GM10248 (cell line): ENCODE measurements at places on chromosomes 2 and 18.

GRCh38 chr2:203018181-203018580, 3.5 kb downstream of the NBEAL1 start:
- no peak for DNase-seq

DNA sequence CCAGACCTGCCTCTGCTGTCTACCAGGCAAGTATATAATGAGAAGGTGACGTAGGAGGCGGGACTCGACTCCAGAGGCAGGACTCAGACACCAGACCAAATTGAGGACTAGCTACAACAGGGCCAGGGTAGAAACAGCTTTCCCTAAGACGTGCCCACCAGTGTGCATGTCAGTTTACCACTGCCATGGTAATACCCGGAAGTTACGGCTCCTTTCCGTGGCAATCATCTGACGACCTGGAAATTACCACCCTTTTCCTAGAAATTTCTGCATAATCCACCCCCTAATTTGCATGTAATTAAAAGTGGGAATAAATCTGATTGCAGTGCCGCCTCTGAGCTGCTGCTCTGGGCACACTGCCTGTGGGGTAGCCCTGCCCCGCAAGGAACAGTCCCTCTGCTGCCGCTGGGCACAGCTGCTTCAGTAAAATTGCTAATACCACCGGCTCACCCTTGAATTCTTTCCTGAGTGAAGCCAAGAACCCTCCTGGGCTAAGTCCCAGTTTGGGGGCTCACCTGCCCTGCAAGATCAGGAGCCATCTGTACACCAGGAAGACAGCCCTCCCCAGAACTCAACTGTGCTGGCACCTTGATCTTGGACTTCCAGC, 59.1 kb downstream of the ODC1 start:
- DNase-seq: no peak

- peak; percentile 24 for DNase-seq
These were observed 32.1 kb downstream of the PLEKHM3 start for GRCh38 chr2:207993151-207993763.

DNA sequence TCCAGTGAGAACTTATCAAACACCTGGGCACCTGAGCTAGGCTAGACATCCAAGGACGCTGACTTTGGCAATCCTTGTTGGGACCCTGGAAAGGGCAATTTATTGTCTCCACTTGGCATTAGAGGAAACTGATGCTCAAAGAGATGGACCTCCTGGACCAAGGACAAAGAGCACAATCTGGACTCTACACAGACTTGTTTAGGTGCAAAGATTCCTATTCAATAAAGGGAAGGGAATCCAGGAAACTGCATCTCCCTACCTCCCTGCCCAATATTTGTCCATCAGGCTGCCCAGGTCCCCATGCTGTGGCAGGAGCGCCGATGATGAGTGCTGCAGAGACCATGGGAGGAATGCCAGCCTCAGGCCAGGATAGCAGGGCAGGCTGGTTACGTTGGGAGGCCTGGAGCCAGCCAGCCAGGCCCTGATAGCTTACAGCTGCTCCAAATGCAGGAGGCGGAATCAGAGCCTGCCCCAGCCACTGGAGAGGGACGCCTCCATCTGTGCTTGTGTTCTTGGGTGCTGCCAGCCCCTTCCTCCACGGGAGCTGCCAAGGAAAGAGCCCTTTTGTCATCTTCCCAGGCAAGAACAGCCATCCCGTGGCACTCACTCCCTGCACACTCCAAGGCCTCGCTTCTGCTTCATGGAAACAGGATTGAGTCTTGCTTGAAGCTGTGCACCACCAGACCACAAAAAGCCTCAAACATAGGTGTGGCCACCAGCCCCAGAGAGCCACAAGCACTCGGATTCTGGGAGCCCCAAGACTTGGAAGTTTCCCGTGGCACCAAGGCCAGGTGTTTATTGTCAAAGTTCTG, 60.0 kb downstream of the HS1BP3 start:
- no peak for DNase-seq

DNA sequence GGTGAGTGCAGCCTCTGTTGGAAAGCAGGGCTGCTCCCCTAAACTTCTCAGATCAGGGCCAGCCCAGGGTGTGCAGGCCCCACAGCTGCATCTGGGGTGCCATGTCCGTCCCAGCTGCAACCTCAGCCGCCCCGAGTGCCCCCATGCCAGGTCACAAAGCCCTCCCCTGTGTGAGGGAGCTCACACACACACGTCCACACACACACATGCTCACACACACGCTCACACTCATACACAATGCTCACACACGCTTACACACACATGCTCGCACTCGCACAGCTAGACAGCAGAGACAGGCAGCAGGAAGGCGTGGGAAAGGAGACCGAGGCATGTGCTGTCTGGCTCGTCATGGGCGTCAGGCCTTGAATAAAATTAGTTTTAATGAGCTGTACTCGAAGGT, 55.4 kb downstream of the ADI1 start:
- DNase-seq: no peak

DNA sequence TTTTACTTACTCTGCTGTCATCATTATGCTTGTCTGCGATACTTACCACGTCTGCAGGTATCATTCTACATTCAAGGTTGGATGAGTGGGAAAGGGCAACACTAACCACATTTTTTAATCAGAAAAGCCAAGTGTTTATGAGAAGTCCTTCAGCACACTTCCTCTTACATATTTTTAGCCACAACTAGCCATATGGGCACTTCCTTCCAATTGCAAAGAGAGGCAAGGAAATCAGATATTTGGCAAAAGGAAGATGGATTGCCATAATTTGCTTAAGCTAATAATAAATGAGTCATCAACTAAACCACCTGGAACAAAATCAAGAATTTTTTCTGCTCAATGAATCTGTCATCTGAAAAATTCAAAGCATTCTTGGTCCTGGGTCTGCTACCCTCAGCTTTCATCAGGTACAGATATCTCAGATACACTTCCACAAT, 16.7 kb upstream of the MRO start:
- no peak for DNase-seq

DNA sequence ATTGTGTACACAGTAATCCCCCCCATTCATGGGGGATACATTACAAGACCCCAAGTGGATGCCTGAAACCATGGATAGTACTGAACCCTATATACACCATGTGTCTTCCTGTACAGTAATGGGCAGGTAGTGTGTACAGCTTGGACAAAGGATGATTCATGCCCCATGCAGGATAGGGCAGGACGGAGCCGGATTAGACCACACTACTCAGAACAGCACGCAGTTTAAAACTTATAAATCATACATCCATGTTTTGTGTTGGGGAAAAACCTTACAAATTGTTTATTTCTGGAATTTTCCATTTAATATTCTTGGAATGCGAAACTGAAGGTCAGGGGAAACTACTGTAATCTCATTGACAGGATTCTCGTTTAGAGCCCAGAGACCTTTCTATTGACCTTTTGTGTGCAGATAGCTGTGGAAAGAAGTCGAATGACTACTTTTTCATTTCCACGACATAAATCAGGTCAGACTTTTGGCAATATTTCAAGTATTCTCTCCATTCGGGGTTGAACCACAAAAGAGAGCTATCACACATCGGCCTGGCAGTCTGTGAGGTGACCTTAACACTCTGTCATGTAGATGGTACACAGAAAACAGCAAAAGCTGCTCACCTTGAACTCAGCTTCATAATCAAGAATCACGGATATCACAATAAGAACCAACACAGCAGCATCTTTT, 9.9 kb upstream of the YPEL5 start:
- no peak for DNase-seq

DNA sequence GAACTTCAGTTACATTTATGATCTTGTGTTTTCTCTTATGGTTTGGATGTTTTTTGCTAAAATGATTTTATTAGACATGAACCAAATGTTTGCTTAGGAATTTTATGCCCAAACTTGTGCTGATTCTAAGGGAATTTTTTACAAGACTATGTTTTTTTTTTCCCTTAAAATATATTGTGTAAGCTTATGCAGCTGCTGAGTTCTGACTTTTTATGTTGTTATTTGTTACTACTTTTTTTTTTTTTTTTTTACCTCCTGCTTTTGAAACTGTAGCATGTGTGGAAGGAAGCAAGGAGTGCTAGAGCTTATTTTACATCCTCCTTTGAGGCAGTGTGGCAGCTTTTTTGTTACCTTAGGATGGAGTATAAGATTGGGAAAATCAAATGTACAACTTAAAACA, 6.0 kb upstream of the DNAH7 start:
- DNase-seq: no peak

GRCh38 chr2:73133566-73134197, 20.9 kb upstream of the RAB11FIP5 start:
- no peak for DNase-seq

DNA sequence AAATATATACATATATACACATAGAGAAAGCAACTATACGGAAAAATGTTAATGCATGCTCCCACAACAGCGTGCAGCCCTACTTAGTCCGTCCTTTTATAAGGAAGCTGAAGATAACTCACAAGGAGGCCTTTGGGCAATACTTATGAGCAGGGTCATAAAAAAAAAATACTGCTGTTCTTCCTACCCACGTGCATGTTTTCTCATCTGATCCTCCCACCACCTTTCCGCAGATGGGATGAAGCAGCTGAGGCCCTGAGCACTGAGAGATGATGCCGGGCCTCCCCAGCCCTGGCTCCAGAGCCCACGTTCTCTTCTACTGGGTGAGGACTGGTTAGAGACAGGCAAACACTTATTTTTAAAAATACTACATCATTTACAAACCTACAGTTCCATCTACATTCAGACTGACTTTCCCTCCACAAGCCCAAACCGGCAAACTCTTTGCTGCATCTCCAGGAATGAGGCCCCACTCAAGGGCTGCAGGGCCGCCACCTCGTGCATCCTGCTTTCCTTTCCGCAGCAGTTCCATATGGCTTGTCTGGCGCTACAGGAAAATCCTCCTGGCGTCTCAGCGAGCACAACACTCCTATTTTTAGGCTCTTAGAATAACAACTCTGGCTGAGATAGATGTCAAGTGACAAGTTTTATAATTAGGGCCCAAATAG, 41.6 kb downstream of the TBC1D8 start:
- no peak for DNase-seq

GRCh38 chr18:51857989-51858388, 482.0 kb upstream of the DCC start:
- no peak for DNase-seq

DNA sequence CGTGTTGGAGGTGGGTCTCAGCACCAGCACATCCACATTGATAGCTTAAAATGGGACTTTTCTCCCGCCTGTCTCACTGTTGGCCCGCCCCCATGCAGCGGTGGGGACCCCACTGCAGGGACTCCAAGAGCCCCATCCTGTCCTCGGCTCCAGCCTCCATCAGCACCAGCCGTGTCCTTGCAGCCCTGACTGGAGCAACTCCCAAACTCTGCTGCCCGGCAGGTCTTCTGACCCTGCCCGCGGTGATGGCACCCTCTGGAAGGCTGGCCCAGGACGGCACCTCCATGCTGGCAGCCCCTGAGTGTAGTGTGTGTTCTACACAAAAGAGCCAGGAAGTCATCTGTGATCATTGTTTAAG, 41.6 kb upstream of the KCNG2 start:
- DNase-seq: no peak

- no peak for DNase-seq
These were observed 369.3 kb upstream of the KLHL29 start for GRCh38 chr2:23015651-23016200.

DNA sequence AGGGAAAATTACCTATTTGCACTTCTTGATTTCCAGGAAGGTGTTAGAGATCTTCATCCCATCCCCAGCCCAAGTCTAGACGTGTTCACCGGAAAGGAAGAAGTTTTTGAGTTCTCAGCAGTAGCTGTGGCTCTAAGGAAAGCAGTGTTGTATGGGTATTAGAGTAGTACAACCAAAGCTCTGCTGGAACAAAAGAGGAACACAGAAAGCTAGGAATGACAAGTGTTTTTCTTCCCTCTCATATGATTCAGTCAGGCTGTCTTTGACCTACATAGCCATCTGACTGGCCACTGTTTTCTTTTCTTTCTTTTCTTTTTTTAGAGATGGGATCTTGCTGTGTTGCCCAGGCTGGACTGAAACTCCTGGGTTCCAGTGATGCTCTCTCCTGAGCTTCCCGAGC, 82.7 kb upstream of the SLC39A10 start:
- no peak for DNase-seq

DNA sequence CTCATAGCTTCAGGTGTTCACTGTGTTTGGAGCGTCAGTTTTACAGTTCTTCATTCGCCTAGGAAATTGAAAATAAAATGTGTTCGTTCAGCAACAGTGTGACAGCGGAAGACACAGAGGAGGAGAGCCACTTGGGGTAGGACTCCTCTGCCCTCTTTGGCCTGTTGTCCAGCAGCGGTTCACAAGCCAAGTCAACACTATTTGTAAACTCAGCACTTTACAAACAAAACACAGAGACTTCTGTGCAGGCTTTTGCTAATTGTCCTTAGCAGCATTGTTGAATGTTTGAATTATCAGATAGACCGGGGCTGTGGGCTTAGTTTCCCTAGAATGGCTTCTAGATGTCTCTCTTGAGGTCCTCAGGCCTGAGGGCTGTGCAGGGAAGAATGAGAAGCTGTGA, 73.2 kb downstream of the TNFRSF11A start:
- no peak for DNase-seq

DNA sequence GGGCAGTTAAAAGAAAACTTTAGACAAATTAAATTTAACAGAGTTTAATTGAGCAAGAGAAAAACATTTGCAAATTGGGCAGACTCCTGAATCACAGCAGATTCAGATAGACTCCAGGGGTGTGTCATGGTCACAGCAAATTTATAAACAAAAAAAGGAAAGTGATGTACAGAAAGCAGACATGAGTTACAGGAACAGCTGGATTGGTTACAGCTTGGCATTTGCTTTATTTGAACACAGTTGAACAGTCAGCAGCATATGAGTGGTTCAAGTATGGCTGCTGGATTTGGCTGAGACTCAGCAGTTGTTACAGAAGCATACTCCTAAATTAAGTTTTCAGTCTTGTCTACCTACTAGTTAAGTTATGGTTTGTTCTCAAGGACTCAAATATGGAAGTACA, 82.3 kb upstream of the NYAP2 start:
- no peak for DNase-seq

GRCh38 chr2:65599693-65600092, 167.3 kb upstream of the SPRED2 start:
- DNase-seq: no peak

DNA sequence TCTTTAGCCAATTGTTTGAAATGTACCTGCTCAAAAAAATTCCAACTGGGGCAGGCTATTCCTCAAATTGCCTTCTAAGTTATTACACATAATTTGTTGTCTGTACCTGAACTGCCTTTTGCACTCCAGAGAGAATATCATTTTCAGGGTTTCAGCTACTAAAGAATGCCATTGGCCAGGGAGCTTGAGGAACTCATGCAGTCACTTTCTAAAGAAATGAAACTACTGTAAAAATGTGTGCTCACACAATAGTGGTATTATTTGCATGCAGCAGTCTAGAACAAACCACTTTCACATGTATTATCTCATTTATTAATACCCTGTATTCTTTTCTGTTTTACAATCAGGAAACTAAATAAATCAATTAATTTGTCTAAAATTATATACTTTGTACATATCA, 152.2 kb downstream of the PID1 start:
- DNase-seq: no peak

GRCh38 chr2:55052129-55053061, 2.1 kb upstream of the RTN4 start:
- no peak for DNase-seq

GRCh38 chr2:221549143-221549542, 23.0 kb downstream of the EPHA4 start:
- DNase-seq: no peak

GRCh38 chr18:76558881-76559667, 64.0 kb upstream of the ZNF516 start:
- DNase-seq: no peak
